Body of pancreas (tissue), 4 donors: ENCODE measurements at places on chromosomes 11 and 22.

DNA sequence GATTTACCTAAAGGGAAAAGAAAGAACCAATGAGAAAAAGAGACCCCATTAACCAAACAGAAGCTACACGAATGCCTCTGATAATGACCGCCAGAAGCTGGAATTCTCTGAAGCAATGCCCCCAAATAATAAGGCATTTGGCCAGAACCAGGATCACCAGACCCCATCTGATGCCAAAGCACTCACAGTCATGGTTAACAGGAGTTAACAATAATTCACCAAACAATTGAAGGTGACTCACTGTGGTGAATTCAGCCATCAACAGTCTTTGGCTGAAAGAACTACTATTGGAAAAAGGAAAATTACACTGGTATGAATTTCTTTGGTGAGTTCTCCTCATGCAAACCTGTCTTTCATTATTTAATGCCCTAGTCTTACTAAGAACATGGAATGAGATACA lies 21.9 kb upstream of the NFRKB start:
- DNase-seq = no peak

DNA sequence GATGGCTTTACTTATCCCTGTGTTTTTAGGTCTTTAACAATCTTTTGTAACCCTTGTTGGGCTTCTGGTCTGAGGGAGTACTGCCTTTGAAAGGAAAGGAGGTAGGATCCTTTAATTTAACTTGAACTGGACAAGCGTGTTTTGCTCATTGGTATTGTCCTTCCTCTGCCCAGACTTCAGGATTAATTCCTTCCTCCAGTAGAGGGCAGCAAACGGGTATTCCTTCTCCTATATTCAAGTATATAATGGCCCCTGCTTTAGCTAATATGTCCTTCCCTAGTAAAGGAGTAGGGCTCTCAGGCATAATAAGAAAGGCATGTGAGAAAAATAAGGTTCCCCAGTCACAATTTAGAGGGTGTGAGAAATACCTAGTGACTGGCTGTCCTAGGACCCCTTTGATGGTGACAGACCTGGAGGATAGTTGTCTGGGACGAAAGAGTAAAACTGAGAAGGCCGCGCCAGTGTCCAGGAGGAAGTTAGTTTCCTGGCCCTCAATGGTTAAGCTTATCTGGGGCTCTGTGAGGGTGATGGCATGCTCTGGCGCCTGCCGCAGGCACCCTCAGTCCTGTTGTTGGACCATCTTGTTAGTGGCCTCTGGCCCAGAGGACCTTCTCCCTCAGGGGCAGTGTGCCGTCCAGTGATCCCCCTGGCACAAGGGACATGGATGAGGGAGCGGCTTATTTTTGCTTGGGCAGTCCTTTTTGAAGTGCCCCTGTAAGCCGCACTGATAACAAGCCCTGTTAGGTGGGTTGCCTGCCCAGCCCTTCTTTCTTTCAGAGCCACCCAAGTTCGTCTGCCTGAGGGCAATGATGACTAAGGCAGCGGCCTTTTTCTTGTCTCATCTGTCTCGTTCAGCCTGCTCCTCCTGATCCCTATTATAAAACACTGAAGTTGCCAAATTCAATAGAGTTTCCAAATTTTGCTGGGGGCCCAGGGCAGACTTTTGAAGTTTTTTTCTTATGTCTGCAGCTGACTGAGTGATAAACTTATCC lies 51.8 kb downstream of the C11orf71 start:
- peak; percentile 55 for DNase-seq

DNA sequence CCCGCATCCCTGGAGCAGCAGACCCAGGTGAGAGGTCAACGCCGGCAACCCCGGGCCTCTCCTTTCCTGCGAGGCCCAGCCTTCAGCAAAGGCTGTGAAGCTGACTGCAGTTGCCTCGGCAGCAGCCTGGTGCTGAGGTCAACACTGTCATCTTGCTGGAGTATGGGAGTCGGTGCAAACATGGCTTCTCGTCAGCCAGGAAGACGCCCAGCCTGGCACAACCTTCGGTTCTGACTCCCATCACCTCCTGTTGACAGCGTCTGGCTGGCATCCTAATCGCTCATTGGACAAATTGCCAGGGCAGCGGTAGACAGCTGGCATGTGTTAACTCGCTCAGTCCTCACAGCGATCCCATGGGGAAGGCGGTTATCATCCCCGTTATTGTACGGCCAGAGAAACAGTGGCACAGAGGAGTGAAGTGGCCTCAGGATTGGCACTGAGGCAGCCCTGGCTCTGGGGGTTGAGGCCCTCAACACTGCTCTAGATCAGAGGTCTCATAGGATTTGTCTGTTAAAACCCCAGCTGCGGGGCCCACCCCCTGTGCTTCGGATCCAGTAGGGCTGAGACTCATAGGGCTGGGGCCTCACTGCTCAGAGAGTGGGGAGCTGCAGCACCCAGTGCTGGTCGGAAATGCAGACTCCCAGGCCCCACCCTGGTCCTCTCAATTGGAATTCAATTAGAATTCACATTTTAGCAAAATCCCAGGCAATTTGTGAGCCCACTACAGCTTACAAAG lies 39.3 kb upstream of the TP53I11 start:
- DNase-seq = peak; percentile 91

DNA sequence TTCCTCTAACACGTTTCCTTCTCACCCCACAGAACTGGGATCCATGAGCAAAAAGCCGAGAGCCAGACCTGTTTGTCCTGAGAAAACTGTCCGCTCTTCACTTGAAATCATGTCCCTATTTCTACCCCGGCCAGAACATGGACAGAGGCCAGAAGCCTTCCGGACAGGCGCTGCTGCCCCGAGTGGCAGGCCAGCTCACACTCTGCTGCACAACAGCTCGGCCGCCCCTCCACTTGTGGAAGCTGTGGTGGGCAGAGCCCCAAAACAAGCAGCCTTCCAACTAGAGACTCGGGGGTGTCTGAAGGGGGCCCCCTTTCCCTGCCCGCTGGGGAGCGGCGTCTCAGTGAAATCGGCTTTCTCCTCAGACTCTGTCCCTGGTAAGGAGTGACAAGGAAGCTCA lies 24.0 kb downstream of the CD5 start:
- DNase-seq = no peak

- no peak for DNase-seq
These were observed 131.7 kb downstream of the TBC1D22A start for GRCh38 chr22:46894081-46894671.

DNA sequence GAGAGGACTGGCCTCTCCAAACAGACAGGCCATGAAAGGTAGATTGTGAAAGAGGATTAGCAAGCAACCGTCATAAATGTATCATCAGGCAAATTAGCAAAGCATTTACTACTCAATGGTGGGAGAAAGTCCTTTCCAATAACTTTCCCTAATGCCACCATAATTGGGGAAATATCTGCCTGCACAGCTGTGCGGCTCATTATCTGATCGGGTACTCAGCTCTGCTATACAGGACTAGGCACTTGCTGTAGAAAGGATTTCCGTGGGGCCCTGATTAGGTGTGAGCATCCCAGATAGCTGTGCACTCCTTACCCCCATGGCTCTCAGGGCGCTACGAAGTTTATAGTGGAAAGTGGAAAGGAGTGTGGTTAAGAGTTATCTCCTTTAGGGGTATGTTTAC lies 309.7 kb upstream of the PLET1 start:
- no peak for DNase-seq

DNA sequence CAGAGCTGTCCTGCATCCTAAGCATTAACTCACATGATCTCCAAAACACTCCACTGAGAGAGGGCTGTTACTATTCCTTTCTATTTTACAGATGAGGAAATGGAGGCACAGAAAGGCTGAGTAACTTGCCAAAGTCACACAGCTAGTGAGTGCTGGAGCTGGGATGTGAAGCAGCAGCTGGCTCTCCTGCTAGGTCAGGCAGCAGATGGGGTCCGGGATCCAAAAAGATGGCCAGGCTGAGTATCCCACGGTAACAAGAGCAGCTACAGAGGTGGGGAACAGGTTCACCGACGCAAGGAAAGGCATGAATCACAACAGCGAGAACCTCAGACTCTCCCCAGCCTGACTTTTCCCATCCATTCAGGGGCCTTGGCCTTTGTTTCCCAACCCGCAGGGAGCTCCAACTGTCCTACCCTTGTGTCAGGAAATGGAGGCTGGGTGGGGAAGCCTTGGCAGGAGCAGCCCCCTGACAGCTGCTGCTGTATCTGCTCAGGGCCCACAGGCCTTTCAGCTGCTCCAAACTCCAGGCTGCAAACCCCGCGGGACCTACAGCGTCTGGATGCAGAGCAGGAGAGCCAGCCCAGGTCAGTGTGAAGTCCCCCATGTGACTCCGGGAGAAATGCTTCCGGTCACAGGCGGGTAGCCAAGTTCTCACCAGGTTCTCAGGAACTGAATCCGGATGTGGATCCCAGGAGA lies 29.5 kb downstream of the DKK3 start:
- DNase-seq = peak; percentile 65

- no peak for DNase-seq
These were observed 42.4 kb upstream of the WEE1 start for GRCh38 chr11:9530901-9531625.

DNA sequence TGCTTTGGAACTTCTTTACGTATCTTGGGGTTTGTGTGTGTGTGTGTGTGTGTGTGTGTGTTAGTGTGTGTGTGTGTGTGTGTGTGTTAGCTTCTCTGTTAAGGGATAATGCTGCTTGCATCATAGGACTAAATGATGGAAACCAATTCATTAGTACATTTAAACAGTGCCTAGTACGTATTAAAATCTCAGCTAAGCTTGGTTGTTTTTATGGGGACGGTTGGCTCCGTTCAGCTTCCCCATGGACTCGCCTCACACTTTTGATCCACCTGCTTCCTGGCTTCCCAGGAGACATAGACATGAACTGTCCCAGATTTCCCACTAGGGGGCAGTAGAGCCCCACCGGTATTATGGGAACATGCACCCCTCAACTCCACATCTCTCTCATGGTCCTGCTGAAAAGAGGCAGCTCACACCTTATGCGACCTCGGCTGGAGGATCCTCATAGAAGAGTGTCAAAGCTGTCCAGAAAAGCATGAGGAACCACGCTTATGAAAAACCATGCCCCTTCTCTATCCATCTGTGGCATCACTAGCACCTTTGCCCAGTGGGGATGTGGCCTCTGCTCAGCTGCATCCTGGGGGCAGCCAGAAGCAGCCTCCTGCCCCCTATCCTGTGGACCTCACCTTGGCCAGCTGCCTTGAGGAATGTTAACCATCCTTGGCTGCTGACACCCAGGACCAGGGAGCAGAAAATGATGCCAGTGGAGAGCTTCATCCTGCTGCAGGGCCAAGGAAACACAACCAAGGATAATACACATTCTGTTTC lies 9.7 kb upstream of the SAAL1 start:
- peak; percentile 70 for DNase-seq

GRCh38 chr22:39553429-39553828 lies 17.1 kb upstream of the CACNA1I start:
- no peak for DNase-seq

DNA sequence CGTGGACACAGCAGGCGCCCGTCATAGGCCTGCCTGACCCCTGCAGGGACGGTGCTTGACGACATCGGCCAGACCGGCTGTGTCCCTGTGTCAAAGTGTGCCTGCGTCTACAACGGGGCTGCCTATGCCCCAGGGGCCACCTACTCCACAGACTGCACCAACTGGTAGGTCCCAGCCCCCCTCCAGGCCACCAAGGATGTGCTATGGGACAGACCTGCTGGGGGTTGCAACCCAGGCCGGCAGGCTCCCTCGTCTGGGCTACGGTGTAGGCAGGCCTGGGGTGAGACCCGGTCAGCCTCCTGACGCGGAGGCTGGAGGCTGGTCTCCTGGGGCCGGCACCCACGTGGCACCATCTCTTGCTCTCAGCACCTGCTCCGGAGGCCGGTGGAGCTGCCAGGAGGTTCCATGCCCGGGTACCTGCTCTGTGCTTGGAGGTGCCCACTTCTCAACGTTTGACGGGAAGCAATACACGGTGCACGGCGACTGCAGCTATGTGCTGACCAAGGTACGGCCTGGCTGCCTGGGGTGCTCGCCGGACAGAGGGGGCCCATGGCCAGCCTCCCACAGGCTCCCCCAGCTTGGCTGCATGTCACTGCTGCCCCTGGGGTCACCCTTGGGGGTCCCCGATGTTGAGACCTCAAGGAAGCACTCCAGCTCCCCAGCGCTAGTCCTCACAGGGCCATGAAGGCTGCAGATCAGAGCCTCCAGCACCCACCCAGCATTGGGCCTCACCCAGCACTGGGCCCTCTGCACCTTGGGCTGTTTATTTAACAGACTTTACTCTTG lies 7.7 kb downstream of the MUC5AC start:
- DNase-seq = peak; percentile 3

- no peak for DNase-seq
These were observed 73.9 kb downstream of the PPFIBP2 start for GRCh38 chr11:7587712-7588111.

- no peak for DNase-seq
These were observed 21.6 kb upstream of the OR6X1 start for GRCh38 chr11:123775715-123776549.

DNA sequence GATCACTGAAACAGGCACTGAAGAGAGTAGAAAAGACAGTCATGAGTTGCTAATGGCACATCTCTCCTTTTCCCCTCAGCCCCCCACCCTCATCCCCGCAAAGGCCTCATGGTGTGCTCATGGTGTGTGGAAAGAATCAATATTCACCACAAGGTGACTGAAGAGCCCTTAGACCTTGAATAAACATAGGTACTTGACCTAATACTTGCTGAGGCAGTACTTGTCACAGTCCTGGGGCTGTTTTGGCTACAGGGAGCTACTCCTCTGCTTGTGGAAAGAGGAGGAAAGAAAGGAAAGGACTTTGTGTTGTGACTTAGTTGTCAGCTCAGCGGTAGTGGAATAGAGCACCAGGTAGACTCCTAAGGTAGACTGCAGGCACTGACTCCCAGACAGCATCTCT lies 537.8 kb upstream of the CCDC179 start:
- no peak for DNase-seq

DNA sequence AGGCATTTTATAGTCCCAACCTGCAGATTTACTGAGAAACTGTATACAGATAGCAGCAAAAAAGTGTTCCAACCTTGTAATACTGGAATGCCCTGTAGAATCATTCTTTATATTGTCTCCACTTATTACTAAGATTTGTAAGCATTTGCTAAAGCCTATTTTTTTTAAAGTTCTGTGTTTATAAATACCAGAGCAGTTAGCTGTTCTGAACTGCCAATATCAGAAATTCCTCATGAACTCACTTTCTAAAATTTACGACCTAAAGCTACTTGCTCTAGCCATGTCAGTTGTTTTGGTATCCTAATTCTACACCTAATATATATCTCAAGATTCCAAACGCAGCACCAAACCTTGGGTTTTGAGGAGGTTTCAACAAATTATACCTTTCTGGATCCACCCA lies 103.2 kb downstream of the C11orf65 start:
- DNase-seq = no peak
